Inflammatory macrophage treated with lipopolysaccharide for 1 hour (primary cell): ENCODE measurements at places on chromosomes 6 and 20.

DNA sequence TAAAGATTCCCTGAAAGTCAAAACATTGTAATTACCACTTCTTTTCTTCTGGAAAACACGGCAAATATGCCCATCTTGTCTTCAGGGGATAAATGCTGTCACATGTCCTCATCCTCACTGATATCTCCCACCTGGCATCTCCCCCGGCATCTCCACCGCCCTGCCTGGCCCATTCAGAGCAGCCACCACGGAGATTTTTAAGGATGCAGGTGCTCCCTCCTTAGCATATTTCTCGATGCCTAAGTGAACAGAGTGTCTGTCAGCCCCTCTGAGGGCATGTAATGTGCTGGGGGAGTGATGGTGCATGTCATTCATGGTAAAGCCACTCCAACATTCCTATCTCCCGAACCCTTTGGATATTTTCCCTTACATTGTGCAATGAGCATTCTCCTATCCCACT is 215.5 kb downstream of the PREX1 start:
- no peak for DNase-seq

DNA sequence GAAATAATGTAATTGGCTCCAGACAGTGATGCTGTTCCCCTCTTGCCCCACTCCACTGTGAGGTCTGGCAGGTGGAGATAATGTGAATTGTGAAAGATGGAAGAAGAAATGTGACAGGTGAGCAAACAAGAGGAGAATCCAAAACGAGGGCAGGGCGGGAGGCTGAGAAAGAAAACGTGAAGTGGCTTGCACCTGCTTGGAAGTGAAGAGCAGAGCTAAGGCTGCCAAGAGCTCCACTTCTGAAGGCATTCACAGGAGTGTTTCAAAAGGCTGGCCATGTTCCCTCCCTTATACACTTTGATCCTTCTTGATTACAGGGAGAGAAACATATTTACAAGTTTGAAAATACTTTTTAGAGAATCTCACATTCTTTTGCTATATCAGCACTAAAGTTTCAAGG is 359.4 kb downstream of the EPHA7 start:
- DNase-seq, result no peak

DNA sequence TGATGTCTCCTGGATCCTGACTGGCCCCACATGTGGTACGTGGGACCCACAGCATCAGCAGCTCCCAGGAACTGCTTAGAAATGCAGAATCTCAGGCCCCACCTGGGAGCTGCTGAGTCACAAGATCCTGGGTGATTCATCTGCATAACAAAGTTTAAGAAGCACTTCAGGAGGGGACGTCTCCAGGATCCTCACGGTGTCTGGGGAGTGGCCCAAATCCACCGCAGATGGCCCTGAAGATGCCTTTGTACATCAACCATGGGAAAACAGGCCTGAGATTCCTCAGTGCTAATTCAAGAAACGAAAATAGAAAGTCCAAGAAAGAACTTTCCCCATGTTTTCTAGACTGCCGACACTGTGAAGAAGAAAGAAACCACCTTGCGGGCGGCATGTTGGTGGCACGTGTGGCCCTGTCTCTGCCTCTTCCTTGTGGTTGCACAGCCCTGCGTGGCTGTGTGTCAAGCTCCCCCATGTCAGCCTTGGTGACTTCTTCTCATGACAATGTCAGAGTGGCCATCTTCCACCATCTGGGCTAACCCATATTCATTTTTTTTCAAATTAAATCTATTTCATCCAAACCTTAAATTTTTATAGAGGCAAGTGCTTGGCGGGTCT is 26.1 kb downstream of the RRBP1 start:
- DNase-seq, result no peak

GRCh38 chr20:48180024-48180423 is 394.7 kb upstream of the SULF2 start:
- DNase-seq, result no peak

DNA sequence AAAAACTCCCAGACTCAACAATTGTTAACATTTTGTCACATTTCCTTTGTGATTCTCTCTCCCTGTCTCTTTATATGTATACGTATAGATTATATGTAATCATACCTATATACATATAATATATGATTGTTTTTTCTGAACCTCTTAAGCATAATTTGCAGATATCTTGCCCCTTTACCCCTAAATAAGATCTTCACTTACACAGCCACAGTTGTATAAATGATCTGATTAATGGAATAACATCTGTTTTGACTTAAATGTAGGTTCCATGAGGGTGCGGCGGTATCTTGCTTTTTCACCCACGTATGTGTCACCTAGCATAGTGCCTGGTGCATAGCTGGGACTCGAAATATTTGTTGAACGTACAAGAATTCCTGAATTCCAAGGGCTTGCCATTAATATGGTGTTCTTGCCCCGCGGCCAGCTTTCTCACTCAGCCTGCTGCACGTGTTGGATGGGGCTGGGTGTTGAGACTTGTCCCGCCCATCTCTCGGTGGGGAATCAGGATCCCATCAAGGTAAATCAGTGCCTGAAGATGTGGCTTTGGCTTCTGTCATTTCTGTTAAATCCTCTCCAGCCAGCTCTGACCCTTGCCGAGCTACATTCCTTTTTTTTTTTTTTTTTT is 10.4 kb upstream of the MANBAL start:
- DNase-seq, result no peak

DNA sequence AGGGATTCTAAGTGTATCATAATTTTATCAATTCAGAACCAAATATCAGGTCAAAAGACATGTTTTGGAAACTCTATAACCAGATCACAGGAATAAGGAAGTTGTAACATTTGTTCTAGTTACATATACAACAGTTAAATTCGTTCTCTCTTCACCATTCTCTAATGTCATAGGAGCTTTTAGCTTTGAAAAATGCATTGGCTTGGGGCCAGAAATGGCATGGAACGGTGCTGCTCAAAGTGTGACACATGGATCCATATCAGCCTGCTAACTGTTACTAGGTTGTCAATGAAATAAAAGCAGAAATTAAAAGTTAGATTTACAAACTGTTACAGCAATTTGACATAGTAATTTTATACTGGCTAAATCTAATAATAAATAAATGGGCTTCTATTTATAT is 120.3 kb downstream of the LCA5 start:
- DNase-seq, result no peak

DNA sequence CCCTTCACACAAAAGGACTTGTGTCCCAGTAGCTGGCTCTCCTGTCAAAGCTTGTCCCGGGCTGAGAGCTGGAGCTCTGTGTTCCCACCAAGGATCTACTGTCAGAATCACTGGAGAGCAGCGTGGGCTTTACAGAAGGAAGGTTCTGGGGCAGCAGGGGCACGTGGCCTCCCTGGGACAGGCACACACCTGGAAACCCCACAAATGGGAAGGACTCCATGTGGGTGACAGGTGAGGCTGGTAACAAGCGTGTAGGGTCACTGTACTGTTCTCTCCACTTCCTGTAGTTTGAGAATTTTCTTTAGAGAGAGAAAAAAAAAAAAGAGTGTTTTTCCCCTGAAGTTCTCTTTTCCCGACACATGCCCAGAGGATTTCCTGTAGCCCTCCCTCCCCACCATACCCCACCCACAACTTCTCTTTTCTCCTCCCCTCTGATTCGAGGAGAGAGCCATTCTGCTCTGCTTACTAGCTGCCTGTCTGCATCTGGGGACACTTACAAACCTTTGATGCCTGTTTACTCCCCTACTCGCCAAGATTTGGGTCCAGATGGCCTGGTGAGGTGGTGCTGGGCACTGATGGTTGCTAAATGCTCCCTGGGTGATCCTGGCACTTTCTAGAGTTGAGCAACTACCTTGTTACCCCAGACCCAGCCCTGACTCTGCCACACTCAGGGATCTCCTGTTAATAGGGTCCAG is 84.1 kb upstream of the SIRPA start:
- DNase-seq, result peak; percentile 65

DNA sequence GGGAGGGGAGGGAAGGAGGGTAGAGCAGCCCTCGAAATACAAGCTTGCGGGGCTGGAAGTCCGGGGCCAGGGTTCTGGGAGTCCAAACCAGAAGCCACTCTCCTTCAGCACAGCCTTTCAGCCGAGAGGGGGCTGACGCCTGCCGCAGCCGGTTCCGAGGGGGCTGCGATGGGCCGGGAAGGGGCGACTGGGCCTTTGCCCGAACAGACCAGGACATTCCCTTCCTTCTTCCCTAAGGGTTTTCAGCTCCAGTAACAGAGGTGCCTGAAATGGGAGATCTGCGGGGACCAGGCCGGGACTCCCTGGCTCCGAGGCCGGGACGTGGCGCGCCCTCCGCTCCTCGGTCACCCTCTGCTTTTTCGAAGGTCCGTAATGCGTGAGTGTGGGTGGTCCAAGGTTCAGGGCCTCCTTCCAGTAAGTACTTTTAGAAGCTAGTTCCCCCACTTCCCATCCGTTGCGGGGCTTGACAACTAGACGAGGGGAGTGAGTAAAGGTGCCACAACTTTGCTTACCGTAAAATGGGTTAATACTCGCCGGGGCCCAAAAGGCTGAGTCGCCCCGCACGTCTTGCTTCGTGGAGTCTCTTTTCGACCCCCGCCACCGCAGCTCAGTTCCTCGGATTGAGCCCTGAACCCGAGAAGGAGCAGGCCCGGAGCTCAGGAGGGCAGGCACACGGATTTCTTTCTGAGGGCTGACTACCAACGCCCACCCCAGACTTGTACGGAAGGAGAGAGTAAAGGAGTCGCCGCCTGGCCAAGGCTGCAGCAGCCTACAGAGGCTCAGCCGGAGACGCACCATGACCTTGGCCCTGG is 2.9 kb upstream of the OLIG3 start:
- no peak for DNase-seq

DNA sequence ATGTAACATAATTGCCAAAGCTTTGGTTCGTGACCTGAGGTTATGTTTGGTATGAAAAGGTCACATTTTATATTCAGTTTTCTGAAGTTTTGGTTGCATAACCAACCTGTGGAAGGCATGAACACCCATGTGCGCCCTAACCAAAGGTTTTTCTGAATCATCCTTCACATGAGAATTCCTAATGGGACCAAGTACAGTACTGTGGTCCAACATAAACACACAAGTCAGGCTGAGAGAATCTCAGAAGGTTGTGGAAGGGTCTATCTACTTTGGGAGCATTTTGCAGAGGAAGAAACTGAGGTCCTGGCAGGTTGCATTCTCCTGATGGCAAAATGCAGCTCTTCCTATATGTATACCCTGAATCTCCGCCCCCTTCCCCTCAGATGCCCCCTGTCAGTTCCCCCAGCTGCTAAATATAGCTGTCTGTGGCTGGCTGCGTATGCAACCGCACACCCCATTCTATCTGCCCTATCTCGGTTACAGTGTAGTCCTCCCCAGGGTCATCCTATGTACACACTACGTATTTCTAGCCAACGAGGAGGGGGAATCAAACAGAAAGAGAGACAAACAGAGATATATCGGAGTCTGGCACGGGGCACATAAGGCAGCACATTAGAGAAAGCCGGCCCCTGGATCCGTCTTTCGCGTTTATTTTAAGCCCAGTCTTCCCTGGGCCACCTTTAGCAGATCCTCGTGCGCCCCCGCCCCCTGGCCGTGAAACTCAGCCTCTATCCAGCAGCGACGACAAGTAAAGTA is 547 bp upstream of the ESR1 start:
- no peak for DNase-seq

GRCh38 chr6:138004430-138005287 is 102.6 kb downstream of the PERP start:
- DNase-seq, result peak; percentile 71

- DNase-seq, result no peak
Observed at GRCh38 chr6:97524811-97525210, 241.8 kb upstream of the MMS22L start.

DNA sequence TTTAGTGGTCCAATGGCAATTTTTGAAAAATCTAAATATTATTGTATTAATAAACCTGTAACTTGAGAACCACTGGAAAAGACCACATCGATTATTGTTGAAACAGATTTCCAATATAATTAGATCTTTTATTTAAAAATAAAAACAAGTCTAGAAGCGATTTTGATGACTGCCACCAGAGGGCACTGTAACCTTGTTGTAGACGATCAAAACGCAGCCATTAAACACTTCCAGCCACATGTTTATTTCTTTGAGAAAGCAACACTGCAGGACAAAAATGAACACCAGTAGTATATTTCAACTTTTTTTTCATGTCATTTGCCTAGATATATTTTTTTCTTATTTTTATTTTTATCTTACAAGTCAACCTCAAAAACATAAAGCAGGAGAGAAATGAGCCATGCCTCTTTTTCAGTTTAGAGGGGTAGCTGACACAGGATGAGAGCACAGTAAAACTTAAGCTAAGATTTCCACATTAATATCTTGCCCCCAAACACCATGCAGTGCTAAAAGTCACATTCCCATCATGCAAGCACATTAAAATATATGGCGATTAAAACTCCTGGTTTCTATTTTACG is 115.4 kb downstream of the OPRM1 start:
- peak; percentile 91 for DNase-seq

DNA sequence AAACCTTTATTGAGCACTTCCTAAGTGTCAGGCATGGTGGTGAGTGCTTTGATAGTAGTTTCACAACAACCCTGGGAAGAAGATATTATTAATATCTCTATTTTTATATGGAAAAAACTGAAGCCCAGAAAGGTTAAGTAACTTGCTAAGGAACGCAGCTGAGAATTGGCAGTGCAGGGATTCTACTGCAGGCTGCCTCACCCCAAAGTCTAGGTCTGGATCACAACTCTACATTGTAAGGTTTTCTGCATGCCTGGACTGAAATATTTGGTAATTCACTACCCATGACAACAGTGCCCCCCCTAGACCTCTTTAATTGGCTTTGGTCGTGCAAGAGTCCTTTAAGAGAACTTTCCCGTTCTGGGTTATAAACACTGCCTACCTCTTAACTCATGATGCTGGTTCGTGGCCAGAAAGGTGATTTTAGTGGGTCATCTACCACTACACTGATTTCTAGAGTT is 67.1 kb upstream of the KCNQ5 start:
- no peak for DNase-seq

DNA sequence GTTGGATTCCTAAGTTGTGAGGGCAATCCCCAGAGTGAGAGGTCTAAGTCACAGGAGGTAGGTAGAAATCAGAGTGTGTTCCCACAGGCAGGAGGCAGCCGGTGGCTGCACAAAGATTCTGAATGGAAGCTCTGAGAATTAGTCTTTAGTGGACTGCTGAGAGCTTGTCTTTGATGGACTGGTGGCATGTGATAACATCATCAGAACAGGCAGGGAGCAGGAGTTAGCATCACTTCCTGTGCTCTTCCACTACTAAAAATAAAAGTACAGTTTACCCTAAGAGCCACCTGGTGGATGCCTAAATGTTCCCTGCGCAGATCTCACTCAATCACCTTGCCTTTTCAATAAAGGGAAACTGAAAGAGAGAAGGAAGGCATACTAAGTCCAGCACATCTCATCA is 294.6 kb upstream of the POU3F2 start:
- DNase-seq, result no peak
